ENCODE measurements at places on chromosomes 1 and 21. TPM values are rescaled to one million over a fixed set of nuclear protein-coding genes. Genes with fewer than 3 reads are reported as not detected.

- no peak for DNase-seq
Measured at GRCh38 chr1:90192408-90192807, 197.5 kb downstream of the ZNF326 start.

- DNase-seq, result no peak
Measured at GRCh38 chr21:39373634-39374033, 24.7 kb upstream of the HMGN1 start.

- no peak for DNase-seq
Measured at GRCh38 chr1:24470592-24470991, 32.0 kb upstream of the RCAN3 start.

DNA sequence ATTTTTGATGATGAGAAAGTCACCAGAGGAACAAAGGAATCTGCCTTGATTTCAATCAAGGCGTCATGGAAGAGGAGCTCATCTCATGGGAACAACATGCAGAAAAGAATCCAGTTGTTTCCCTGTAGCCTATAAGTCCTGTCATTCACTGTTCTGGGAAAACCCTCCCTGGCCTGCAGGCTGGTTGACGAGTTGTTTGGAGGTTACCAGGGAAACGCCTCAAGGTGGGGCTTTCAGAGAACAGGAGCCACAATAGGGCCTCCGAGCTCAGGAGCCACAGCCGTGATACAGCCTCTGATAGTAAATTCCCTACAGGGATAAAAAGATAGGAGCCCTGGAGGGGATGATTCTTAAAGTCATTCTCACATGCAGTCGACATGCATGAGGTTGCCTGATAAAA is 135.2 kb downstream of the PSMG1 start:
- no peak for DNase-seq

DNA sequence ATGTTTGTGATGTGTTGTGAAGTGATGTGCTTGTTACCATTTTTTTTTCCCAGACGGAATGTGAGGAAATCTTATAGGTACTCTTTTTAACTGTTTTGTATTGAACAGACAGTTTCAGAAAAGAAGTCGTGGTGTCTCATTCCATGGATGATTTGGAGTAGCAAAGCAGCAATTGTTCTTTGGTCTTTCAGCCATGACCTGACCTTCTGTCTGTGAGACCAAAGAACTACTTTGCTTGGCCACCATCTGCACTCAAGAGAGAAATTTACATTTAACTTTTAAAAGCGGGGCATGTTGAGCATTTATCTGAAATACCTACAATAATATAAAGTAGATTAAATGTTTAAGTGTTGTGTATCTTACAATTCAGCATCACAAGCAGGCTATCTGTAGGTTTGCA is 90.2 kb downstream of the SDCCAG8 start:
- no peak for DNase-seq

DNA sequence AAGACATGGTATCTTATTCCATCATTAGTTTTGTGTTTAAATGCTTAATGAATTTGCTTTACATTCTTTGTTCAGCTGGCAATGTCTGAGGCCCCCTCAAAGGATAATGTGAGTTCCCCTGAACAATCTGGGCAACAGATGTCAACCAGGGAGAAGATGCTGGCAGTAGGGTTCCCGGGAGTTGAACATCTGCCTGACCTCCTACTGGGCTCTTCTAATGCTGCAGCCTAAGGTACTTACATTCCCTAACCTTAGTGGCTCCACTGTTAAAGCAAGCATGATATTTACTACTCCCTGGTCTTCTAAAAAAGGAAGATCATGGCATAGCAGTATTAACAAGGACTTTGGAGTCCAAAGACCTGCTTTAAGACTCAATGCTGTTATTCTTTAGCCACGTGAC is 574.9 kb upstream of the NR5A2 start:
- DNase-seq, result no peak

DNA sequence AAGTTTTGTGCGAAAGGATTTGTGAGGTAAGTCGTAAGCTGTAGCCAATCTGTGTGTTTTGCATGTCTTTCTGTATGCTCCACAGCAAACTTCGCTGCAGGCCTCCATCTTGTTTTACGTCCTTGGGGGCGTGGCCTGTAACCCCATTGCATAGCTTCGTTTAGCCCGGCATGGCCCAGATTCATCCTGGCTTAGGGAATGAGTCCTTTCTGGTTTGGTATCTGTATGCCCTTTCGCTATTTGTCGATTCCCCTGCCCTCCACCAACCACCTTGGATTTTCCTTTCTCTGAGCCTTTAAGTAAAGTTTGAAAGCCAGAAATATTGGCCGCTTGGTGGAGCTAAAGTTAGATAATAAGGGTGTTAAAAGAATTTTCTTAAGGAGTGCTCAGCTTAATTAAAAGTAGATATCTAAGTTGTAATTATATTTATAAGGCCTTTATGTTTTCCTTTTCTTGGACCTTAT is 1.1 kb downstream of the THEM4 start:
- DNase-seq, result no peak

GRCh38 chr1:200381256-200381984 is 28.4 kb downstream of the ZNF281 start:
- DNase-seq, result no peak

DNA sequence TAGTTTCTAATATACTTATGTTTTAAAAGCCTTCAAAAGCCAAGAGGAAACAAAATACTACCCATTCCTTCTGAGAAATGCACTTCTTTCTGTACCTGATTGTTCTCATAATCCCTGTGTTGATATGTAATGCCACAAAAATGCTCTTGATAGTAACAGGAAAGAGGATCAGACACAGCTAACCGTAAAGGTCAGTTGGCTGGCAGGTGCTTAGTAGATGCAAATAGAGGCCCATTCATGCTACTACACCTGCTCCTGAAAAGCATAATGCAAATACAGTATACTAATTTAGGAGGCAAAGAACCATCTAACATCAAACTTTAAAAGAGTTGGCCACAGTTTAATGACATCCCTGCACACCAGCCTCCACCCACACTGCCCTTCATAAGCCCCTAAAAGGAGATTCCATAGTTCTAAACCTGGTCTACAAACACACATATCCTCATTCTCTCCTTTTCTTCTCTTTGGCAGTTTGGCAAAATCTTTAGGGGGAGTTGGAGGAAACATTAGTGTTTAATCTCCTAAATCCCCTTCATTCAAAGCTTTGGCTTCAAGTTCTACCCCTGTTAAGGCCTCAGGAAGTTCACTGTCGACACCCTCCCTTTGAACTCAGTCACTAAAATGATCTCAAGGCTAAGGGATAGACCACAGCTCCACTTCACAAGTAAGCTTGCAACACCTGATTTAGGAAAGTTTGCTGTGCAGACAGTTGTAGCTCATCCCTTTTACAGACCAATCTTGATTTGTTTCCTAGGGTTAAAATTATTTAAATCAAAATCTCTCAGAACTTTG is 2.9 kb upstream of the CD46 start:
- no peak for DNase-seq

- no peak for DNase-seq
Measured at GRCh38 chr1:181251713-181252075, 163.2 kb downstream of the IER5 start.

DNA sequence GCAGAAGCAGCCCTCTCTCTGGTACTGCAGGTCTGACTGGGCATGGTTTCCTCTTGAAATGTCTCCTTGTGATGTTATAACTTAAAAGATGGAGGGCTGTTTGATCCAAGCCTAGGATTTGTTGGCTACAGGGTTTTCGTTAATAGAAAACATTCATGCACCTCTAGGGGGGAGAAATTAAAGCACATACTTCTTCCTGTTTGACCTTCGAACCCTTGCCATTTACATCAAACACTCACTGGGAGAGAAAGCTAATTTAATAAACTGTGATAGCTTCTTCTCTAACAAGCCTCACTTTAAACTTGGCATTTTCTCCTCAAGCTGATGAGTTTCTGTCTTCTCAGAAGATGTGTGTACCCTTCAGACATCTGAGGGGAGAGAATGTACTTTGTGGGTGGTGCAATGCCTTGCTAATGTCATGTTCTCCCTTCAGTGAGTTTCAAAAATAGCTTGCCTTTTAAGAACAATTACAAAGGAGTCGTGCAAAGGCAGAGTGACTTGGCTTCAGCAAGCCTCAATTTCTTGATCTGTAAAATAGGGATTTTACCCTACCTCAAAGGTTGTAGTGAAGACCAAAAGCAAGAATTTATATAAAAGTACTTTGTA is 20.4 kb downstream of the CACHD1 start:
- no peak for DNase-seq

DNA sequence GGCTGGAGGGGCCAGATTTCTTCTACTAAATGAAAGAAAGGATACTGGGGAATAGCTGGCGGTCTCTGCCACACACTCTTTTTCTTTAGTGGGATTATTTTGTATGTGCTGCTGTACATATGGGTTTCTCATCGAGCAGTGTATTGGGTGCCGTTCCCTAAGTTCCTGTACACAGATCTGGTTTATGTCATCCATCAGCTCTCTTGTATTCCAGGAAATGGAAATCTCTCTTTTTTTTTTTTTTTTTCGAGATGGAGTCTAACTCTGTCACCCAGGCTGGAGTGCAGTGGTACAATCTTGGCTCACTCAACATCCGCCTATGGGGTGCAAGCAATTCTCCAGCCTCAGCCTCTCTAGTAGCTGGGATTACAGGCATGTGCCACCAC is 27.0 kb upstream of the NID1 start:
- DNase-seq, result no peak

GRCh38 chr1:9166289-9167235 is 37.7 kb upstream of the GPR157 start:
- no peak for DNase-seq

DNA sequence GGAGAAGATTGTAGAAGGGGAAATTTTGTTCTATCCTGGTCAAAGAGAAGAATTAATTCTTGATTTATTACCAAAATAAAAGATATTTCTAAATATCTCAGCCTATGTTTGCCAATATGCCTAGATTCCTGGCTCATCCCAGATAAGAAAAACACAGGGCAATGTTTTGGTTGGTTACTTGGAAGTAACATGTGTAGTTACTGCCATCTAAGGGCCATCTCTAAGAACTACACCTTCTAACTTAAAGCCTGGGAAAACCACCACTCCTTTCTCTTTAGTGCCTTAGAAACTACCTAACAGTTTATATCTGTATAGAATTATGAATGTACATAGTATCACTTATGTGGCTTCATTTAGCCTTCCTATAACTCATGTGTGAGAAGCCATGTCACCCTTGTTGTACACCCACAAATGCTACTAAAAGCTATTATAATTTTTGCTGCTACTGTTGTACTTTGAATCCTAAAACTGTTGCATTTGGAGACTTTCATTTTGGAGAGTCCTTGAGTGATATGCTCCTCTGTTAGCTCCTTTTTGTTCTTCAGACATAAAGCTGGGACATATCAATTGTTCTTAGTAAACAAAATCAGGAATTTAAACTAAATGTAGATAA is 4.5 kb downstream of the AIM2 start:
- no peak for DNase-seq

DNA sequence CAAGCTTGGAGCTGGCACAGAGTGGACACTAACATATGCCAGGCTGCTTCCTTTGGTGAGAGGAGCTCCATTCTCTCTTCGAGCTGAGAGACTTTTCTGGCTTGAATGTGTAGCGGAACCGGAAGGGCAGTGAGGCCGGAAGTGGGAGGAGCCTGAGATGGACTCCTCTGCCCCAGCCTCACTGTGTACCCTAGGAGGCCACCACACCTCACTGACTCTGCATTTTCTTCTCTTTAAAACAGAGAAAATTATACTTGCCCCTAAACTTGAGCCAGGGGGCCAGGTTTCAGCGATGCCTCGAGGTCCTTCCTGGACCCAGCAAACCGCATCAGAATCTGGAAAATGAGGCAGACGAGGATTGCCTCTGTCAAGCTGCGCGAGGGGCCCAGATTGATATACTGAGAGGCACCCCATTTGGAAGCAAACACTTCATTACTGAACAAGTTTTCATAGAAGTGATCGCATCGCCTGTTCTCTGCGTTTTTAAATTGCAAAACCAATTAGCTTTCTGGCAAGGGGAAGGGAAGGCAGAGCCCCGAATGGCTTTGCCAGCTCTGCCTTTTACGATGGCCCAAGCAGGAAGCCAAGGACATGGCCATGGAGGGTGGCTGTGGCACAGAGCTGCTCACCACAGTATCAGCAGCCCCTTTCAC is 708.1 kb downstream of the PTPRU start:
- DNase-seq, result no peak

The SPSB1 gene
- 15.1 TPM for total RNA-seq

The TDRD5 gene
- 1.0 TPM for total RNA-seq

The CFHR1 gene
- 2.3 TPM for total RNA-seq

The C1orf174 gene
- 23.2 TPM for total RNA-seq

The OR10Z1 gene
- not detected for total RNA-seq

The ESRRG gene
- total RNA-seq, result 6.8 TPM

The TTC13 gene
- total RNA-seq, result 20.3 TPM

The MIXL1 gene
- 0.52 TPM for total RNA-seq

The EXO1 gene
- total RNA-seq, result 0.83 TPM

Measured in ureter (tissue), 1 donor.